NCI-H1417 (cell line): ENCODE measurements at places on chromosomes 2 and 18.
A peak's percentile ranks its signal among the peaks of the same experiment; 100 is the strongest.

- DNase-seq = no peak
Measured at GRCh38 chr2:186042207-186043028, 303.8 kb downstream of the FSIP2 start.

GRCh38 chr2:241724259-241724974 is 10.0 kb upstream of the D2HGDH start:
- DNase-seq = no peak

- no peak for DNase-seq
Measured at GRCh38 chr2:168976034-168976654, 55.0 kb downstream of the ABCB11 start.

DNA sequence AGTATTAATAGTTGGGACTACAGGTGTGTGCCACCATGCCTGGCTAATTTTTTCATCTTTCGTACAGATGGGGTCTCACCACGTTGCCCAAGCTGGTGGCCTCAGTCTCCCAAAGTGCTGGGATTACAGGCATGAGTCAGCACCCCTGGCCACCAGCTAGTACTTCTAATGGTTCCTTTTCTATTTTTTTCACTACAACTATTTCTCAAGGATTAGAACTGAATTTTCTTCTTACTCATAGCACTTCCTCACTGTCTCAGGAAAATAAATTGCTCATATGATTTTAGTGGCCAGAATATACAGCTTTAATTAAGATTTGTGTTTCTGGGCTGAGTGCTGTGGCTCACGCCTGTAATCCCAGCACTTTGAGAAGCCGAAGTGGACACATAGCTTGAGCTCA is 43.2 kb upstream of the SOS1 start:
- no peak for DNase-seq

- DNase-seq = no peak
Measured at GRCh38 chr18:60191926-60192325, 180.6 kb downstream of the MC4R start.

DNA sequence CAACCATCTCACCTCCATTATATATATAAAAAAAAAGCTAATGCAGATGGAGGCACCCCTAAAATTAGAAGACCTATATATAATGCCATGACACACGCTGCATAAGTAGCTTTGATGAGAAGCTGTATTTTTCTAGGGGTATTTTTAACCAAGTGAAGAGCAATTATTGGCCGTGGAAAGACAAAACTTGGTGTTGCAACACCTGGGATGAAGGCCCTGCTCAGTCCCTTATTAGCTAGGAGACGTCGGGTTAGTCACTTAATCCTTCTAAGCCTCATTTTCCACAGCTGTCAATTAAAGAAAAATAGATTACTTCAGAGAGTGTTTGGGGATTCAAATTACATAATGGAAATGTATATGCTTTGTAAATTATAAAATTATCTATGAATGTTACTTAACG is 63.0 kb downstream of the WDR75 start:
- no peak for DNase-seq

DNA sequence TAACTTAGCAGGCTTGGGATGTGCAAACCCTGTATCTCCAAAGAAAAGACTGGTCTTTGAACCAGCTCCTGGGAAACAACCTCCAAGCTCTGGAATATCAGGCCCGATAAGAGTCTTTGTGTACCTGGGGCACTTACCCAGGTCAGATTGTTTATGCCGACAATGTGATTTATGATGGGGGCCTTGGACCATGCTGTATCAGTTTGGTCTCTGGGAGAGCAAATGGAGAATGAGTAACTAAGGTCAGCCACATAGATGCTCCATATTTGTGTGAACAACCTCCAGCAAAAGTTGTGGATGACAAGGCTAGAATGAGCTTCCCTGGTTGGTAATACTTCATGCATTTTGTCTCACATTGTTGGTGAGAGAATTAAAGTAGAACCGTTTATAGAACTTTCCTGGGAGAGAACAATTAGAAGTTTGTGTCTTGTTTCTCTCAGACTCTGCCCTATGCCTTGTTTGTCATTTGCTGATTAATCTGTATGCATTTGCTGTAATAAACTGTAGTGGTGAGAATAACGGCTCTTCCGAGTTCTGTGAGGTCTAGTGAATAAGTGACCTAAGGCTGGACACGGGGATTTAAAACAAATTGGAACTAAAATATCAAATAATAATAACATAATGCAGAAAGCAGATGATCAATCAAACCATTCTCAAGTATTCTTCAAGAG is 259.1 kb downstream of the XIRP2 start:
- no peak for DNase-seq

- no peak for DNase-seq
Measured at GRCh38 chr2:196884368-196884767, 42.1 kb downstream of the PGAP1 start.

DNA sequence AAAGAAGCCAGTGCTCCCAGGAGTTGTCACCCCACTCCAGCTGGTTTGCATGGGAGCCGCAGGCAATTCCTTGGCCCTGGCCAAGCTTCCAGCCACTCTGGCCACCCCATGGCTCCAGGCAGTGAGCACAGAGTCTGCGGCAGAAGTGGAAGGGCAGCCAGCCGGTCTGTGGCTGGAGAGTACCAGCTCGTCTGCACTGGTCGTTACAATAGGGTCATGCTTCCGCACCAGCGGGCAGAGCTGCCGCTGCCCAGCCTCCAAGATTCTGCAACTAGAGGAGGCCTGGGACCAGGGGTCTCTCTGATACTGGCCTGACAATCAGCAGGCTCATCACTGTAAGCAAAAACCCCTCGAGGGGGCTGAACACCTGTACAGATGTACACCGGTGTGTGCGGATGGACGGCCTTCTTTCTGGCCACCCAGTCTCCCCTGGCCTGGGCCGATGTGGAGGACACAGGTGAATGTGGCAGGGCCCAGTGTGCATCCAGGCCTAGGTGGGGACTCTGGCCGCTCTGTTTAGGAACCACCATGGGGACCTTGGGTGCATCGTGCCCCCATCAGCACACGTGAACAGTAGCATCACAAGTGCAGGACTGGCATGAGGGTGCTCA is 51.9 kb upstream of the ODC1 start:
- DNase-seq = no peak

- no peak for DNase-seq
Measured at GRCh38 chr2:9594366-9595054, 36.3 kb downstream of the YWHAQ start.

- no peak for DNase-seq
Measured at GRCh38 chr2:154457286-154457685, 241.2 kb upstream of the KCNJ3 start.

- DNase-seq = no peak
Measured at GRCh38 chr2:232609607-232610006, 23.8 kb upstream of the EFHD1 start.

- DNase-seq = no peak
Measured at GRCh38 chr2:121479882-121480522, 50.7 kb upstream of the RNU4ATAC start.

DNA sequence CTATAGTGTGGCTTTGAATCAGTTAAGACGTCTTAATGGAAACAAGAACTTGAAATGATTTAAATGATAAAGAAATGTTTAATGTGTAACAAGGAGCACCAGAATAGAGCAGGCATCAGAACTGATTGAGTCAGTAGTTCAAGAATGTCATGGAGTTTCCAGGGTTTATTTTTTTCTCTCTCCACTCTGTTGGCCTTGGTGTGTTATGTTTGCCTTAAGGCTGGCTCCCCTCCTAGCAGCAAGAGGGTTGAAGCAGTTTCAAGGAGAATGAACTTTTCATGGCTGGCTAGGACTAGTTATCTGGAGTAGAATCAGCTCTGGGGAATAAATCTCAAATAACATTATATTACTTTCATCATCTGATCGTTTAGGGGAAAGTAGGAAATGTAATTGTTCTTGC is 13.4 kb upstream of the GLS start:
- no peak for DNase-seq

DNA sequence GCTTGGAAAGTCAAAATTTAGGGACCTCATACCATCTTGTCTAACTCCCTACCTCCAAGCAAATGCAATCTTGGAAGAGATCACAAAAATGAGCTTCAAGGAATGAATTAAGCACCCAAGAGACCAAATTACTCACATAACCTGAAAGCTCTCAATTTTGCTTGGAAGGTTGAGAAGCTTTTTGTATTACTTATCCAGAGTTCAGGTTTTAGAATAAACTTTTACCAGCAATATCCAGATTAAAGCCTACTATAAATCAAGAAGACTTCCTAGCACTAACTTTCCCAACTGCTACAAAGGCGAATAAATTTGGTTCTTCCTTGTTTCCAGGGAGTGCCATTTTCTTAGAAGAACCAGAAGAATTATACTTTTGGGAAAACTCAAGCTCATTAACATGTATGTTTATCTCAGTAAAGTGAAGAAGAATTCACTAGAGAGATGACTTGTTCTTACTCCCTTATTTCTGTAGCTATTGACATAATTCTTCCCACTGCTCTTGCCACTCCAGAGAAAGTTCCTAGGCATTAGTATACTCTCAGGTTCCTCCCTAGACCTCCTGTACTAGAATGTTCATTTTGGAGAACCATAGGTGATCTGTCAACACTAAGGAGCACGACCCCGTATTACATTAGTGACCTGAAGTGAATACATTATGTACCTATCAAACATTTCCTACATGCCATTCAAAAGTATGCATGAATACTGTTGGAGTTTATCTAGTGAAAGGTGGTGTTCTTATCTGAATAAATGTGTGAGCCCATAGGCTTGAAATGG is 18.0 kb upstream of the STPG4 start:
- DNase-seq = no peak

DNA sequence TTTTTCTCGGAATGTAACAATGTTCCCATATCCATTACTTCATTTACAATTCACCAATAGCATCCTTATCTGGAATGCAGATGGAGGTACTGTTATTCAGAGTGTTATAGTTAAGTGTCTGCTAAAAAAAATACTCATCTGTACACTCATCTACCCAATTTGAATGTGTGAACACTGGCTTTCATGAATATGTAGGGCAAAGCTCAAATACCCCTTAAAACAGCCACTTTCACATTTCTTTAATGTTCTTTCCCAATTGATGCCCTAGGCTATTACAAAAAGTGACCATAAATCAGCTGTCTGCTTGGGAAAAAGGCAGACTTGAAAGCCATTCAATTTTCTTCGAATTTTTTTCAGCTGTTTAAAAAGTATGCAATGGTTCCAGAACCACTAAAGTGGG is 796.3 kb upstream of the FSHR start:
- no peak for DNase-seq

DNA sequence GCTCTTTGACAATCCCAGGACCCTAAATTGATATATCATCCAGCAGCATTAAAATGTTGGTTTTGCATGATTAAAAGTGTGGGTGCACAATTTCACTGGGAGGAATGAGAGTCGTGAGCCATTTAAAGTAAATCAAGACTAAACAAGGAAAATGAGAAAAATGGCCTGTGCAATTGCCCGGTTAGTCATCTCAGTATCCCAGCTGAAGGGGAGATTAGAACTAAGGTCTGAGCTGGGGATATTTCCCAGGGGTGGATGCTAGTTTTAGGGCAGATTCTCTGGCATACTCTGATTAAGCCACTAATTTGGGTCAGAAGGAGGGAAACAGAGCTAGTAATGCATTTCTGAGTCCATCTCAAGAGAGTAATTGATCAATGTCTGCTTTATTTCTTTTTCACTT is 177.2 kb downstream of the EN1 start:
- no peak for DNase-seq

GRCh38 chr2:154408786-154409185 is 289.7 kb upstream of the KCNJ3 start:
- no peak for DNase-seq

DNA sequence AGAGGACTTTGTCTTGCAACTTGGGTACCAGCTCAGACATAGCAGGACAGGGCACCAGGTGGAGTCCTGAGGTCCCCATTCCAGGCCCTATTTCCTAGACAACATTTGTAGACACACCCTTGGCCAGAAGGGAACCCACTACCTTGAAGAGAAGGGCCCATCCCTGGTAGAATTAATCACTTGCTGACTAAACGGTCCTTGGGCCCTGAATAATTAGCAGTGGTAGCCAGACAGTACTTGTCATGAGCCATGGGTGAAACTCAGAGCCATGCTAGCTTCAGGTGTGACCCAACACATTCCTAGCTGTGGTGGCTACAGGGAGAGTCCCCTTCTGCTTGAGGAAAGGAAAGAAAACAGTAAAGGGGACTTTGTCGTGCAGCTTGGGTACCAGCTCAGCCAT is 28.5 kb upstream of the ACTR2 start:
- no peak for DNase-seq

GRCh38 chr2:17661460-17661859 is 92.2 kb downstream of the SMC6 start:
- DNase-seq = no peak

DNA sequence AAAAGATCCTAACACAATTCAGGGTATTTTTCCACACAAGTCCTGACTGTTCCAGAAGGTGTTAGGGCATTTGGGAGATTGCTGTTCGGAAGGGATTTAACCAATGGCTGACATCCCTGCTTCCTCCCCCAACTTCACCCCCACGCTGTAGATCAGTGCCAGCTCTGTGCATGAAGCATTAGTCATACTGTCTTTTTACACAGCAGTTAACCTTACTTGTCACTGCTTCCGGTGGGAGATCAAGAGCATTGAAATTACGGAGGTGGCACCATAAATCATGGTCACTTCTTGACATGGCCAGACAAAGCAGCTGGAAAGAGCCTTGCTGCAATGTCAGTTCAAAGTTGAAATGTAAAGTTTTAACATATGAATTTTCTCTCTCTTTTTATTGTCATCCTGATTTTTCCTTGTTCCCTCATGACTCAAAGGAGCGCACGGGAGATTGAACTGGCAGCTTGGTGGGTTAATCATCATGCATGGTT is 70.2 kb downstream of the HRH4 start:
- peak; percentile 96 for DNase-seq

- DNase-seq = peak; percentile 72
Measured at GRCh38 chr2:68909793-68910674, 38.8 kb upstream of the BMP10 start.

DNA sequence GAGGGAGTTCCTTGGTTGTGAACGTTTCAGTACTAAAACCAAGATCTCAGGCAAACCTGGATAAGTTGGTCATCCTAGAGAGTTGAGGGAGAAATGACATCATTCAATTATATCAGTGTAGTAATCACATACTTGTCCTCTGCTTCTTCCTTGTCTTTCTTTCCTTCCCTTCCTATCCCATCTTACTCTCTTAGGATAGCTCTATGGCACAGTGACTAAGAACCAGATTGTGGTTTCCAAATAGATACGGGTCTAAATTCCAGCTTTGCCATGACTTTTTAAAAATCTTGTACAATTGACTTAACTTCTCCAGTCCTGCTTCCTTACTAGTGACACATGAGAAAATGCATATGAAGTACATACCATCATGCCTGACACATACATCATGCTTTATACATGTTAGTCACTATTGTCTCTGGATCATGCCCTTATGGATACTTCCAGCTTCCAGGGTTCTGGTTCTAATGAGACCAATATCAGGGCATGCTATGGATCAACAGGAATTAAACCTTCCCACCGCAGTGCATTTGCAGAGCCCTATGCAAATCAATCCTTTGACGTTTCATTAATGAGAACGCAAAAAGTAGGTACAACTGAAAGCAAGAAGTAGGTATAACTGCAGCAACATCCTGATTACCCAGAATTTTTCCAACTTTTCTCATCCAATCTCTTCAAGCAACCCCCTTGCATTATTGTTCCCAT is 168.0 kb upstream of the KLF7 start:
- no peak for DNase-seq

- DNase-seq = no peak
Measured at GRCh38 chr18:46378864-46379207, 274.7 kb downstream of the HAUS1 start.

GRCh38 chr18:9354256-9354655 is 19.7 kb downstream of the TWSG1 start:
- no peak for DNase-seq
